Stimulated activated CD4-positive, alpha-beta T cell treated with anti-CD3 and anti-CD28 coated beads, Interleukin-12 subunit alpha, Interleukin-12 subunit beta, amount 100 ng/mL, for 4 hours (primary cell): ENCODE measurements at places on chromosomes 16 and 17.

DNA sequence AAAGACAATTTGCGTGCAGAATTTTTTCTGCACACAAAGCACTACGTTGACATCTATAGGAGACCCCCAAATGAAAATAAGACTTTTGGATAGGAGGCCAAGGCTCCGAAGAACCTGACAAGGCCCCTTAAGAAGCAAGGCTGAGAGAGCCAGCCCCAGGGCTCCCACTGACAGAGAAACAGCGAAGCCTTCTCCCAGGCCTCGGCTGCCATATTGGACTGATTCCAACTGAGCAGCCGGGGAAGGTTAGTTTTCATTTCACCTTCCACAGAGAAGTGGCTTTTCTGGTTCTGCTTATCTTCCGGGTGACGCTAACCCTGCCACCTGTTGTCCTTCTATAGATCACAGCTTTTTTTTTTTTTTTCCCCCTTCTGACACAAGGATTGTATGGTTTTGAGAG lies 356.7 kb downstream of the SOX9 start:
- DNase-seq: no peak

DNA sequence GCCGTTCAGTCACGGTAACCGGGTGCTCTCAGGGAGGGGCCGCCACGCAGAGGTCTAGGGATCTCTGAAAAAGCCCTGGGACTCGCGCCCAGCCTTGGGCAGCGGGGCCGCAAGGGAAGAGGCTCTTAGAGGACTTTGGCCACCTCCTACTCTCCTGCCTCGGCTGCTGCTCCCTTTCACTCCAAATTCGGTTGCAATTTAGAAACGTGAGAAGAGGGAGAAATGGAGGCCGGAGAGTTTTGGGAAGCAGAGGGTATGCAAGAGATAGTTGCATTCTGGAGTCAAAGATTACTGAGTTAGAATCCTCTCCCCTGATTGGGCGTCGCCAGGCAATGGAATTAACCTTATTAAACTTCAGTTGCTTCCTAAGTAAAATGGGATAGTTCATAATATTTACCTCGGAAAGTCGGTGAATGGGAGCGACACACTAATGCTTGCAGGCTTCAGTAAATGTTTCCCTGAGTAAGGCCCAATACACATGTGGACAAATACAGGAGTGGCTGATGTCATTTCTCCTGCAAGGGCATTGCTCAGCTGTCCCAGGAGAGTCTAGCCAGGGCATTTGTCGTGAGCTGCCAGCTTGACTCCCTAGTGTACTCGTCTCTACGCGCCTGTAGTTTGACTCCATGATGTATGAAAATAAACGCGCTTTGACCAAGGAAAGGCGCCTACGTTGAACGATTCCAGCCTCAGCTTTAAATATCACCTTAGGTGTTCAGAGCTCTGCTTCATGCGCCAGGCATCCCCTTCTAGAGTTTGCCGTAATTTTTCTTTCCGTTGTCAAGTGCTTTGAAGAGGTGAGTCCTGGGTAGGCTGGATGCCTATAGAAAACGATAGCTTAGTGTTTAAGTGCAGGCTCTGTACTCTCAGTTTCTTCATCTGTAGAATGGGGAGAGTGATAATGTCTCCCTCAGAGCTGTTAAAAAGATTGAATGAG lies 667 bp downstream of the OGFOD1 start:
- DNase-seq: no peak

DNA sequence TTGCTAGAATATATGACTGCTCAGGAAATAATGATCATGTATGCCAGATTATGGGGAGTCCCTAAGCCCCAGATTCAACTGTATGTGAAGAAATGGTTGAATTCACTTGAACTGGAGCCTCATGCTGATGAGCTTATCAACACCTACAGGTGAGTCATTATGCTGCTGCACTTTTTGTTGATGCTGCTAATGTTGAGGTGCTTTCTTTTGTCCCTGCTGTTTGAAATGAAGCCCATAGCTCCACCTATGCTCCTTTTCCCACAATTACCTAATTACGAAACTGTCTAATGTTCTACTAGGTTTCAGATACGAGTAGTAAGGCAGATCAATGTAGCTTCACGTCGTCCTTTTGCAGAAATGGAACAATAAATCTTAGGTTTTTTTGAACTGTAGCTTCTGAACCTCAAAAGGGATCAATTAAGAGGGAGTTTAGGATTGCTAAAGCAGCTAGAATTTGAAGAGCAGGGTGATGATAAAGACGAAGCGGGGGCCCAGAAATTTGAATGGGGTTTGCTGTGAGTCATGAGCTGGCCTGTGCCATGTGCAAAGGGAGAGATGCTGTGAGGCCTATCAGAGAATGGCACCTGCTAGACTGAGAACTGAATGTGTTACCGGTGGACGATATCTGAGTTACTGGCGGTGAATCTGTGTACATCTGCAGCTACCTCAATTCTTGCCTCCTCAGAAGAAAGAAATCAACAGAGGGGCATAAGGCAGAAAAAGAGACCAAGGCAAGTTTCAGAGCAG lies 6.1 kb upstream of the UQCRC2 start:
- DNase-seq: no peak

DNA sequence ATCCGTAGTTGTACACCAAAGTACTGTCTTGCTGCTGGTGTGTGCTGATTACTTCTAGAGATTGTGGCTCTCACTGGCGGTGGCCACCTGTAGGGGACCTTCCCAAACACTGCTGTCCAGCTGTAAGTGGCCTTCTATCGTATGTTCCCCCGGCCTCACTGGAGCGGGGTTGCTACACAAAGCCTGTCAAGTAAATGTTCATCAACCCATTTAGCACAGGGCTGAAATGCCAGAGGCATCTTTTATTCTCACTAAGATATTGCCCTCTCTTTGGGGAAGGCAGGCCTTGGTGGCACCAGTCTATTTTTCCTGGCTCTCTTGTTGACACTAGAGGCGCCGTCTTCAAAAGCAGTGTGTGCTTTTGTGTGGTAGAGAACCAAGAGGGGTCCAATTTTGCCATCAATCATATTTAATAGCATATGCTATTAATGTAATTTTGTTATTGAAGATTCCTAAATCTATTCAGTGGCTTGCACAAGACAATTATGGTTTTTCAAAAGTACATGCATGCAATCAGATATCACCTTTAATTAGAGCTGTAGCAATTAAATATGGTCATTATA lies 514.4 kb upstream of the SALL1 start:
- DNase-seq: no peak

- DNase-seq: no peak
These were observed 62.2 kb downstream of the UTP18 start for GRCh38 chr17:51322390-51323029.

- DNase-seq: no peak
These were observed 88.4 kb upstream of the CDH5 start for GRCh38 chr16:66278111-66278531.

- DNase-seq: no peak
These were observed 11.1 kb downstream of the VWA3A start for GRCh38 chr16:22103441-22103840.

DNA sequence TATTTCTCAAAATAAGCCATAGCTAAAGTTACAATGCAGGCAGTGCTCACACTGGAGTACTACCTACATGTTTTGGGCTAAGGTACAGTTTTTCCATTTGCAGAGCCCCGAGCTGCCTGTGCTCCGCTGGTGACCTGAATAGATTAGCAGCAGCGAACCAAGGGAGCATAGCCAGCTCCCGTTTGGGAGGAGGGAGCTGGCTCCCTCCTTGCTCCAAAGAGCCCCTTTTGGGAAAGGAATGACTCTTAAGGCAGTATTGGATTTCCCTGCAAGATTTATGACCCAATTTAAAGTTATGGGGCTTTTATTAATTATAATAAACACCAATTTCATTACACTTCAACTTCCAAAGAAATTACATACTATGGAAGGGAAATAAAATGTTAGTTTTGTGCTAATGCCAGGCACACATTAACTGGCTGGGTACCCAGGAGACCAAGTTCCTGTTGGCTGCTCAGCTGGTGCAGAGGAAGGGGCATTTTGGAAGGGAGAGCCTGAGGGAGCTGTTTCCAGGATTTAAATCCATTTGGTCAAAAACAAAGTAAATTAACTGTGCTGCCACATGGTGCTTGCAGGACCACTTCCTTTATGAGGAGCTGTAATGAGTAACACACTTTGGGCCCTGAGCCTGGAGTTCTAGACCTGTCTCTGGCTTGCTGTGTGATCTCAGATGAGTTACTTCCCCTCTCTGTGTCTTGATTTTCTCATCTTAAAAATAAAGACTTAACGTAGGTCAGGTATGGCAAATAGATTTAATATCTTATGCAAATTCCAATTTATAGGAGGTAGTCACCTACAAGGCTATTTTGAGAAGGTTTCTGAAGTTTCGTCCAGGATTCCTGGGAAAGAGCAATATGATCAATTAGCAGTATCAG lies 362.1 kb upstream of the CCL2 start:
- no peak for DNase-seq

DNA sequence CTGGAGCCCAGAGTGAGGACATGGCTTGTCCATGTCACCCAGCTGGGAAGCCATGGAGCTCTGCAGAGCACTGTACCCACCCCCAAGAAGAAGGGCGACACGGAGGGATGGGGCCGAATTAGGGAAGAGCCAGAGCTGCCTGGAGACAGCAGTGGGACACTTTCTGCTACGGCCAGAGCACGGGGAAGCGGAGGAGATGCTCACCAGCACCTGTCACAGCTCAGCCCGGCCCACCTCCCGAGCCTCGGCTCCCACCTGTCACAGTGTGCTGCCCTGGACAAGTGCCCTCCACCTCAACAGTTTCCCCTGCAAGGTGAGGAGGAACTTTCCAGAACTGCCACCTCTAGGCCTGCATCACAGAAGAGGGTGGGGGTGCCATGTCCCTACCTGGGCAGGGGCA lies 36.4 kb downstream of the PEMT start:
- DNase-seq: no peak

- no peak for DNase-seq
These were observed 3.4 kb downstream of the SLC16A5 start for GRCh38 chr17:75090871-75091854.

DNA sequence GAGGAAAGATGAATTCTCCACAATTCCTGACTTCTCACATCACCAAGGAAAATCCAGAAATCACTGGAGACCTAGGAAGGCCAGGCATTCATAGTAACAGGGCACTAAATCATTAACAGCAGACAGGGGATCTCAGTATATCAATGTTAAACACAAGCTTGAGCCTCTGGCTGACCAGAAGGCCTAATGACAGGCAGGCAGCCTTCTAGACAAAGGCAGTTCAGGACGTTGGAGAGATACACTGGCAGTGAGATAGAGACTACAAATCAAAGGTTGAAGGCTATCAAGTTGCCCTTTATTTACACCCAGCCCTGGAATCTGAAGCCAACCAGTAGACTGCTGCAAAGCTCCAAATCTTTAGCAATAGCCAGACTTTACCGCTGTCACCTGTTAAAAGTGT lies 422.8 kb upstream of the CCL2 start:
- no peak for DNase-seq
